ENCODE measurements at places on chromosomes 2 and 18.
A peak's percentile ranks its signal among the peaks of the same experiment; 100 is the strongest.

DNA sequence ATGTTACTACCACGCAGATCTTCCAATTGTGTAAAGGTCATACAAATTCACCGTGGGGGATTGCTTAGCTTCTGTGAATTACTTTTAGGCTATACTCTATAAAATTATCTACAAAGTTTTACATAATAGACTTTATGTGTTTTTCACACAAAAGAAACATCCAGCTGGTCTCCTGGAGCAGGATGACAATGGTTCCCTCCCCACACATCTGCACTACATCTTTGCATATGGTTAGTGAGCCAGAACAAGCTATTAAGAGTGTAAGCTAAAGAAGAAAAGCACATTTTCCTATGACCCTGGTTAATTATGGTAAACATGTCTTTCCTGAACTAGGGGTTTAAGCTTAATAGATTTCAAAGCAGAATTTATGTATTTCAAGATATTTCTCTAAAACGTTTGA is 295.1 kb downstream of the ASXL3 start:
- no peak for DNase-seq

- no peak for DNase-seq
These were observed 1560.6 kb upstream of the SLC39A10 start for GRCh38 chr2:194096402-194096801.

- no peak for DNase-seq
These were observed 504.7 kb downstream of the ERBB4 start for GRCh38 chr2:212033888-212034287.

DNA sequence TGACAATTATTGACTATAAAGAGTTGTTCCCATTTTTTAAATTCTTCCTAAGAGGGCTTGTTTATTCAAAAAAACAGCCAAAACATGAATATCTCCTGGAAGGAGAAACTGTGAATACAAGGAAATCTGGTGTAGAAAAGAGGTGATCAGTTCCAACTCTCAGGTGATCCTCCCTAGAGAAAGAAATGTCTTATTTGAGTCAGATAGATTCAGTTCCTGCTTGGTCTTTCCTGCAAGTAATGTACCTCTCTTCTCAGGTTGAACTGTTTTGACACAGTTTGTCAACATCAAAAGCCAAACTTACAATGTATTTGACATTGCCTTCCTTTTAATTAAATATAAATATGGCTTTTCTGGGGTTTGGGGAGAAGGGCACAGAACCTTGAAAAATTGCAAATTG is 567.4 kb downstream of the ARHGAP15 start:
- no peak for DNase-seq

GRCh38 chr2:159076241-159076640 is 107.8 kb downstream of the TANC1 start:
- no peak for DNase-seq

GRCh38 chr18:61893309-61893970 is 633 bp upstream of the RNF152 start:
- DNase-seq: peak; percentile 15

DNA sequence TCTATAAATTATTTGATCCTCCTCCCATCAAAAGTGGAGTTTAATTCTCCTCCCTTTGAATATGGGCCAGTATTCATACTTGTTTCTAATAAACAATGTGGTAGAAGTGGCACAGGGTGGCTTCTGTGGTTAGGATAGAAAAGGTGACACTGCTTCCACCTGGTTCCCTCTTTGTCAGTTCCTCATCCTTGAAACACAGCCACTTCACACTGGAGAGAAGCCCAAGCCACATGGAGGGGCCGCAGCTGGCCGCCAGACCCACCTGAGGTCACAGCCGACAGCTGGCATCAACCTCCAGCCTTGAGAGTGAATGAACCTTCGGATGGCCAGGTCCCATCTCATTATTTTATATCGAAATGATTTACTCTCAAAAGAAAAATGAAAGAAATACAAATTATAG is 27.5 kb upstream of the SLC66A3 start:
- DNase-seq: no peak

GRCh38 chr2:174332217-174332963 is 2.4 kb upstream of the SP9 start:
- no peak for DNase-seq

GRCh38 chr2:119782308-119783027 is 22.7 kb downstream of the PTPN4 start:
- DNase-seq: no peak

GRCh38 chr2:224778474-224778877 is 62.3 kb upstream of the CCDC195 start:
- no peak for DNase-seq

- no peak for DNase-seq
These were observed 348.1 kb downstream of the CLIP4 start for GRCh38 chr2:29463181-29463900.

GRCh38 chr18:45100321-45101105 is 419.8 kb downstream of the SETBP1 start:
- DNase-seq: no peak

DNA sequence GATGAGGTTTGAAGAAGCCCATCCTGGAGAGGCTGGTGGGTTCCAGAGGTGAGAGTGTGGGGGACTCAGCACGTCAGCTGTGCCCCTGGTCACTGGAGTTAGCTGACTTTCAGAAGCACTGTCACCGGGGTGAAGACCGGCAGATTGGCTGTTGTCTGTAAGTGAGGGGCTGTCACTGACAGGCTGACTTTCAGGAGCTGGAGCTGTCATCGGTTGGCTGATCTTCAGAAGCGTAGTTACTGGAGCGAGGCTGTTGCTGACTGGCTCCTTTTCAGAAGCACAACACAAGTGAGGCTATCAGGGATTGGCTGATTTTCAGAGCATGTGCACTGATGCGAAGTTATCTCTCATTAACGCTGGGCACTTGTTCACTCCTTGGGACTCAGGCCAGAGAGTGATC is 738.4 kb upstream of the ID2 start:
- no peak for DNase-seq

- DNase-seq: no peak
These were observed 140.8 kb upstream of the IL1R2 start for GRCh38 chr2:101850991-101851390.

DNA sequence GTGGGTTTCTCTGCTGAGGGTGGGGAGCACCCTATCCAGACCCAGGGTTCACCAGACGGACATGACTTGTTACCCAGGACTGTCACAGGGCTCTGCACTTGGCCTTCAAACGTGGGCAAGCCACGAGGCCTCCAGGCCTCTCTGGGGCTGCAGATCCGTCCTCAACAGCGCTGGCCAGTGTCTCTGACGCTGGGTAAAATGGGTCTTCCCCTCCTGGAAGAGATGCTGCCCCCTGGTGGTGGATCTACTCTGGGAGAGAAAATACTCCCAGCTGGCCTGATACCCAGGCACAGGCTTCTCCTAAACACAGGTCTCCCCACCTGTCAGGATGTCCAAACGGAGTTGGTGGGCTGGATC is 3.7 kb downstream of the GPR17 start:
- DNase-seq: peak; percentile 61

DNA sequence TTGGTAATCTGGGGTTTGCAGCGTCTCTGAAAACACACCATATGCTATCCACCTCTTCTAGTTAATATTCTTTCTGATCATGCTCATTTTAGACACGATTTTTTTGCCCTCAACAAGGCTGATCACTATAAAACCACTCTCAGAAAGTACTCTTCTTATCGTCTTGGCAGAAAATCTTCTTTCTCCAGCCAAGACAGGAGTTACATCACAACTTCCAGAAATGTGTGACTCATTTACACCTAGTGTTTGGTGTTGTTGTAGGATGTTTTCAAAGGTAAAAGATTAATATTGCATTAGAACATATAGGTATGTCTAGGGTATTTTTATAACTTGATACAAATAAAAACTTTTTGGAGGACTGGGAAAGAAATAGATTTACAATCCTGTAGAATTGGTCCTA is 138.5 kb upstream of the NETO1 start:
- DNase-seq: no peak

DNA sequence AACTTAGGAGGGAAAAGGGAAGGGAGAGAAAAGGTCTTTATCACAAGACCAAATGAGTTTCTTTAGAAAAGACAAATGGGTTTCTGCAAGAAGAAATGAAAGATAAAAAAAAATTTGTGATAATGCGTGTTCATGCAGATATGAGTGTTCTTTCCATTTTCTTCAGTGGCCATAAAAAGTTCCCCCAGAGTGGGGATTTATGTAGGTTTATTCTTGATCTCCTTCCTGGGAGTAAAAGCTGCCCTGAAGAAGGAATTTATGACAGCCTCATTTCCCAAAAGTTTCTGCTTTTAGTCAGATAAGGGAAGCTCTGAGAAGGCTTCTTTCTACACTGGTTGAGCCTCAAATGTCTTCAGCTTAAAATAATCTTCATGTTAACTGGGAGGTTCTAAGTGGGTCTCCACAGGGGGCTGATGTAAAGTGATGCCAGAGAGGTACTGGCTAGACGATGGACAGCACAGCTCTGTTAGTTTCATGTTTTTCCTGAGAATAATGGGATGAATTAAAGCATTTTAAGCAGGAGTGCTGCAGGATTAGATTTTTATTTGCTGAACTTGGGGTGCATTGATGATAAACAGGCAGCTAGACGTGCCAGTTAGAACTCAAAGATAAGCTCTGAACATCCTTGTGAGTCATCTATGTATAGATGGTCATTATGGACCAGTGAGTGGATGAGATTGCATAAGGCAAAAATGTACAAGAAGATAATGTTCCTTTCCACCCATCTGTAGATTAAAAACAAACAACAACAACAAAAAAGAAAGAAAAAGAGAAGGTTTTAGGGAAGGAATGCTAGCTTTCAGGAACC is 99.4 kb upstream of the MSH2 start:
- DNase-seq: no peak

DNA sequence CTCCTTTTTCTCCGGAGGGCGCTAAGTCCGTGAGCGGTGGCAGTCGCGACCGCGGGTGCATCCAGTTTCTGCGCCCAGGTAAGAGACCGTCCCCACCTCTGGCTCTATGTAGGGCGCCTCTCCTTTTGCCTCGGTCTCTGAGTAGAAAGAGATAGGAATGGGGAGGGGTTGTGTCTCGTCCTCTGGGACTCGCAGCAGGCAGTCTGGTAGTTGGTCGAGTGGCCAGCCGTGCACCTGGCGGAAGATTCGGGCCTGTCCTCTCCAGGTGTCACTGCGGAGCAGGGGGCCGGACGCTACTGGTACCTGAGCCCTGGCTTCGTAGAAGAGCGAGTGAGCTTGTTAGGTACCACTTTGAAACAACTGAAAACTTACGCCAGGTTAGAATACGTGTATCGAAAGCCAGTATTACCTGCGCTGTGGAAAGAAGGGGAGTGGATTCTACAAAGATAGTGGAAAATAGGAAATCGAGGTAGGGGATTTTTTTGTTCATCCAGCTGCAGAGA is 403 bp downstream of the MAP2 start:
- no peak for DNase-seq

DNA sequence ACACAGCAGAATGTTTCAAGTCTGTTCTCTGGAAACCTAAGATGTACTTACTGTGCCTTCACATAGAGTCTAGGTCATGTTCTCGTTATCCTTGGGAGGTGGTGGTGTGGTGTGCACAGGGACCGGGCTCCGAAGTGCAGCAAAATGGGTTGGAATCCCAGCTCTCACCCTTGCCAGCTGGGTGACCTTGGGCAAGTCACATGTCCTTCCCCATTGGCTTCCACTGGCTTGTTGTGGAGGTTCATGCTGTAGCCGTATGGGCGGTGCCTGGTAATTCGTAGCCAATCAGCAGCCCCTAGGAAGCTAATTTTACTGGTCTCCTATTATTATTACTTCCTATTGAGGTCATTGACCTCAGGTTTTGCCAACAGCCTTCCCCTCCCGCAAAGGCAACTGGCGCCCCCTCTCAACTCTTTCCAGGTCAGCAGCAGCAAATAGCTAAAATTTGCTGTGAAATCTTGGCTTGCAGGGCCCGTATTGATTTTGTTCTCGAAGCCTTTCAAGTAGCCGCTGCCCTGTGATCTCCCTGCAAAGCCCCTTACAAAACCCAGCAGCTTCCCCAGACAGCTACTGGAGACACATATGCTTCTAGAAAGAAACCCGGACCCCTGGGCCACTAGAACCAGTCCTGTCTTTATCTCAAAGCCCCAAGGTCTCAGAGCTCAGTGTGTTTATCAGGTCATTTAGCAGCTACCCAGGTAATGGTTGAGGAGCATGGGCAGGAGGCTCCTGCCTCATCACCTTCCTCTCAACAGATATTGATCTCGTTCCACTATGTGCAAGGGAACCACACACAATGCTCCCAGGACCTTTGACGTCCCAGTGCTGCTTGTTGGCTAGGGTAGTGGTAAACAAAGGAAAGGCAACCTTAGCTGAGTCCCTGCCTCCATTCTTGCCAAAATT is 66.5 kb upstream of the SLC1A4 start:
- DNase-seq: no peak

DNA sequence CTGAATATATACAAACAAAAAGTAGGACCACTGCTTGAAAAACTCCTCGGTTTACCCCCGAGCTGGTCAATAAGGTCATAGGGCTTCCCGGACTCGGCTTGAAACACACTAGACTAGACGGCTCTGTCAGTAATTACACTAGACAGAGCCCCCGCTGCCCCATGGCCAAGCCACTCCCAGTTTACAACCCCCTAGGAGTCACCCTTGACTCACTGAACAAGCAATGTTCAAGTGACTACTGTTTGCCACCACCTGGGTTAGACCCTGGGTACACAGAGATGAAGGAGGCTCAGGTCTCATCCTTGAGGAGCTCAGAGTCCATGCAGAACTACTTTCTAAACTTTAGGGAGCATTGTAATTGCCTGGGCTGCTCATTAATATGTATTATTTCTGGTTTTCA is 13.7 kb upstream of the PRELID3A start:
- DNase-seq: no peak

DNA sequence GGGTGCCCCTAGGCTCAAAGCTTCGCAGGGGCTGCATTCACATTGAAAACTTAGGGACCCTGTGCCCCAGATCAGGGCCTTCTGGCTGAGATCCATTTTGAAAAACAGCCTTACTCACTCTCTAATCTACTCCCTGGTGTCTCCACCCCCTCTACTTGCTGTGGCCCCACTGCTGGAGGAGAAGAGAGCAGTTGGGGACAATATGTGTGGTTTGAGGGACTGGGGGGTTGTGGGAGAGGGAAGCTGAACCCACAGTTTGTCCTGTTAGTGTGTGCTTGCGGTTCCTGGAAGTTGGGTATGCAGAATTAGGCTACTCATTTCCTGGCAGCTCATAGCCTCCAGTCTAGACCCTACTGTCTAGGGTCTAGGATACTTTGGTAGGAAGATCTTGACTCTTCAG is 211.4 kb downstream of the PRKCE start:
- no peak for DNase-seq

DNA sequence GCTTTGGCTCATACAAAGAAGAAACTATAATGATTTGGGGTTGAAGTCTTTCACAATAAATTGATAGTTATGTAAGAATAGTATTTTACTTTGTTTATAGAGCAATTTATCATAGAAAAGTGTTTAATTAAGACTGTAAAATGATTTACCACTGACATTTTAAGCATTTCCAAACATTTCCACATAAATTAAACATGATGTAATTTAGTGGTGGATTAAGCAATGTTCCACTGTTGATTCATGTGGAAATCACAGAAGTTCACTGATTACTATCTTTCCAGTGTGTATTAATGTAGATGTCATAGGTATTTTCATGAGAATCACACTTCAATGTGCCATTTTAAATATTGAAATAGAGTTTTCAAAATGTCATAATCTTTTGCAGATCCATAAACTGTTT is 40.1 kb upstream of the GRB14 start:
- no peak for DNase-seq

- no peak for DNase-seq
These were observed 30.1 kb downstream of the MROH2A start for GRCh38 chr2:233807966-233808935.

Data from stimulated activated CD8-positive, alpha-beta memory T cell treated with anti-CD3 and anti-CD28 coated beads, Interleukin-15, amount 100 ng/mL, for 4 hours (primary cell).